ENCODE measurements at places on chromosomes 7 and 10.

- no peak for DNase-seq
Observed at GRCh38 chr7:154519229-154519628, 467.0 kb downstream of the DPP6 start.

- no peak for DNase-seq
Observed at GRCh38 chr10:62903828-62904227, 87.7 kb upstream of the EGR2 start.

DNA sequence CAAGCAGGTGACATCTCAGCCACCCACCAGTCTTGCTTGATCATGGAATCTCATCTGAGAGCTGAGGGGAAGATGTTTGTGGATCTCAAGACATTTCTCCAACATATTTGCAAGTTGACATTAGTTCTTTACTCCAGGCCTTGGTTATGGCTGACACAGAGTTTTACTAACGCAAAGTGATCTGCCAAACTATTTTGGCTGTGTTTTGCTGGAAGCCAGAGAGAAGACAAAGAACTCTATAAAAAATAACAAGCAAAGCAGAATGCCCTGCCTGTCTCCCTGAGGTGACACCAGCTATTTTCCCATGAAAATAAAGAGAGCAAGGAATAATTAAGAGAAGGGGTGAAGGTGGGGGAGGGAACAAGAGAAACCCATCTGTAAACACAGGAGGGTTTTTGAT, 286.4 kb downstream of the WDR11 start:
- DNase-seq: no peak

DNA sequence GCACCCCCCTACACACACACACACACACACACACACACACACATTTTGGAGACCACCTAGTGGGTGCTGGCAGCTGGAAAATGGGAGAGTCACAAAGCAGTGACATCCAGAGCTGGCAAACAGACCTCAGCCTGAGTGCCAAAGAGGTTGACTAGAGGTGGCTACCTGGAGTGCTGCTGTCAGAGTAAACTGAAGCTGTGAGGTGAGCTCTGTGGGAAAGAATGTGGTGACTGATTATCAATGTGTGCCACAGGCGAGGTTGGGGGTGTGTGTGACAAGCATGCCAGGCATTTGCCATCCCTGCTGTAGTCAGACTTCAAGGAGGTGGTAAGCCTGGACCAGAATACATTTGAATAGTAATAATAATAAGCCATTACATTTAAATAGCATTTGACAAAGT, 120.6 kb downstream of the SLIT1 start:
- DNase-seq: no peak

GRCh38 chr10:17657103-17657500, 13.2 kb downstream of the STAM start:
- no peak for DNase-seq

DNA sequence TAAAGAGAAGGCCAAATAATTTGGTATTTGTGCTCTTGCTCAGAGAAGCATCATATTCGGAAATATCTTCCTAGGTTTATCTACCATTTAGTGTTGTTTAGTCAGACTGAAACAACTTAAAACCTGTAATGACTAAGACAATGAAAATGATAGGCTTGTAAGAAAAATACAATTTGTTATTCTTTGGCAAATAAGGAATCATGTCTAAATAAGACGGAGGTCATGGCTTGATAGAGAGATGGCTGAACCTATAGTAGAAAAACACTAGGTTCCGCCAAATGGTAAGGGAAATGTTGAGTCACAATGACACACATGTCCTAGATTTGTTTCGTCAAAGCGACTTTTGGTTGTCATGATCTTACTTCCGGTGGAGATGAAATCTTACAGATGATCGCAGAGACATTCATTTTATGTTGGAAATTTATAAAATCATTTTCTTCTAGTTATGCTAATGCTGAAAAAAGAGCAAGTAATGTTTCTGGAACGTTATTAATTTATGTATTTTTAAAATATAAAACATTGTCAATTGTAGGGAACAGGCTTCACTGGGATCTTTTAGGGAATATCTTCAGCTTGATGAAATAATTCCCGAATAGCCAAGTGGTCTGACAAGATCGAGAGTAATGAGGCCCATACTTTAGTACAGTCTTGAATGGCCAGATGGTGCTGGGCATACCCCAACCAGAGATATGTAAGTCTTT, 1.0 kb downstream of the SRGN start:
- DNase-seq: no peak

GRCh38 chr7:75729851-75730274, 8.9 kb downstream of the HIP1 start:
- DNase-seq: no peak

All from stimulated activated CD8-positive, alpha-beta memory T cell treated with anti-CD3 and anti-CD28 coated beads, Interleukin-7, amount 100 ng/mL, for 24 hours (primary cell).